ENCODE measurements at places on chromosomes 7 and 10. TPM values are rescaled to one million over a fixed set of nuclear protein-coding genes. Genes with fewer than 3 reads are reported as not detected.

GRCh38 chr7:131042269-131043160 is 285.2 kb upstream of the MKLN1 start:
- DNase-seq = no peak

The IL6 gene
- total RNA-seq = 0.12 TPM

DNA sequence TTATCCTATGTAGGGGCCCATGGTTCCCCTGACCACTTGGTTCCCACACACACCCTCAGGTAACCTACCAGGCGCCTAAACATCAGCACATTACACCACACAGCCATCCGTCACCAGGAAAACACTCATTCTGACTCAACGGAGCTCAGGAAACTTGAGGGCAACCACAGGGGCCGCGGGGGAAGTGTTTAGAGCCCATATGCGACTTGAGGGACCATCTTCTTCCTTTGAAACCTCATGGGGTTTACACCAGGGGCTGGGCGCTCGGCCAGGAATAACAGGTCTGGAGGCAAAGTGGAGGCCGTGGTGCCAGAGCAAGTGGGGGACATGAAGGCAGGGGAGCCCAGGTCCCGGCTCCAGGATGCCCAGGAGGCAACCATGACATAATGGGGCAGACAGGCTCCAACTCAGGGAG is 1.5 kb downstream of the STX1A start:
- DNase-seq = peak; percentile 98

The FOXI2 gene
- not detected for total RNA-seq

GRCh38 chr7:84043661-84044191 is 150.9 kb downstream of the SEMA3A start:
- DNase-seq = no peak

The RPEL1 gene
- 0.17 TPM for total RNA-seq

The CDHR1 gene
- not detected for total RNA-seq

The OR13A1 gene
- total RNA-seq = not detected

- no peak for DNase-seq
These were observed 441.4 kb upstream of the FOXK1 start for GRCh38 chr7:4240520-4241303.

GRCh38 chr7:36764929-36765328 is 40.6 kb upstream of the AOAH start:
- DNase-seq = no peak

The SHTN1 gene
- 7.7 TPM for total RNA-seq

GRCh38 chr7:139542308-139543151 is 19.0 kb downstream of the CLEC2L start:
- DNase-seq = no peak

DNA sequence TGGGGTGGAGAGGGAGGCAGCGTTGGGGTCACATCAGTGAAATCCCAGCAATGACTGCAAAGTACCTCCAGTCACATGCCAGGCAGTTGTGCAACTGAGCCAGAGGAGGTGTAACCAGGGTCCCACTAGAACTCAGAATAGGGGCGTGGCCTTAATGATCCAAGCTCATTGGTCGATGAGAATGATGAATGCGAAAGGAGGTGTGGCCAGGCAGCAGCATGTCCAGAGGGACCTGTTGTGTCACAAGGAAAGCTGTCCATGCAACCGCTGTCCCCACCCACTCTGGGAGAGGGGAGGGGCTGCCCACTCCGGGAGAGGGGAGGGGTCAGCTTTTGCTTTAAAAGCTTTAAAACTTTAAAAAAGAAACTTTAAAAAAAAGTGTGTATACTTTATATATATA is 25.3 kb upstream of the MTPAP start:
- no peak for DNase-seq

DNA sequence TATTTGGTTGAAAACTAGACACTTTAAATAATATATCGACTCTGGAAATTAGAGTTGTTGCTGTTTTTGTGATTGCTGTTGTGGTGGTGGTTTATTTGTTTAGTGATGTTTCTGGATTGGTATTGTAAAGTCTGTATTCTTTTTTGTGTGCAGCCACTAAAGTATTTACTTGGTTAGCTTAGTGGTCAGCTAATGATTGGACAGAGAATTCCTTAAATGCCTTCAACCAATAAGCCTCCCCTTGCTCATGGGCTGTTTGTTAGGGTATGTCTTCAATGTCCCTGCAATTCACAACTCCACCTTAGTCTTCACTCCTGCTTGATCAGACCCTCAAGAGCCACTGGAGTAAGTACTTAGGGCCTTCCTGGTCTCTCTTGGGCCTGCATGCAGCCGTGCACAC is 71.0 kb downstream of the PAXIP1 start:
- no peak for DNase-seq

DNA sequence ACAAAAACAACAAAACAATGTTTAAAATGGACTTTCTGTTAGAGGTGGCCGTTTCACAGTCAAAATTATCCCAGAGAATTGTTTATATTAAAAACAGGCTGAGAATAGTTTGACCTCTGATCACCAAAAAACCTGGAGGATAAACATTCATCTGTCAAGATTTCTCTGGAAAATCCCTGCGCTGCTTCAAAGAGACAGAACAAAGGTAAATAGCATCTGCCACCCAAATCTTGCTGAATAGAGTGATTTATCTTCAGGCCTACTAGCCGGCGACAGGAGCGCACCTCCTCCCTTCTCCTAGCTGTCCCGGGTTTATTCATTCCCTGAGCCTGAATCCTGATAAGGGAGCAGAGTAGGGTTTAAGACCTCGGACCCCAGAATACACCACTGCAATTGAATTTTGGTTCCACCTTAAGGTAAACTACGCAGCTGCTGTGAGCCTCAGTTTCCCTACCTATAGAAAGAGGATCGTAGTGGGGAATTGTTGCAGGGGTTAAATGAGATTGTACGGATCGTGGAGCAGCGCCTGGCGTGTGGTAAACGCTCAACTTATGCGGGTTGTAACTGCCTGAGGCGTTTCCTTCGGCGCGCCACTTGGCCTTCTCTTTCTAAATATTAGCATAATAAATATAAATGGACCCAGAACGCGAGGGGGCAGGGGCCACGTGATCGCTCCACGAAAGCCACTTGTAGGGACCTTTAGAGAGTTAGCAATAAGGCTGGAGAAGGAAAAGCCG is 498 bp upstream of the ST7 start:
- DNase-seq = peak; percentile 31

DNA sequence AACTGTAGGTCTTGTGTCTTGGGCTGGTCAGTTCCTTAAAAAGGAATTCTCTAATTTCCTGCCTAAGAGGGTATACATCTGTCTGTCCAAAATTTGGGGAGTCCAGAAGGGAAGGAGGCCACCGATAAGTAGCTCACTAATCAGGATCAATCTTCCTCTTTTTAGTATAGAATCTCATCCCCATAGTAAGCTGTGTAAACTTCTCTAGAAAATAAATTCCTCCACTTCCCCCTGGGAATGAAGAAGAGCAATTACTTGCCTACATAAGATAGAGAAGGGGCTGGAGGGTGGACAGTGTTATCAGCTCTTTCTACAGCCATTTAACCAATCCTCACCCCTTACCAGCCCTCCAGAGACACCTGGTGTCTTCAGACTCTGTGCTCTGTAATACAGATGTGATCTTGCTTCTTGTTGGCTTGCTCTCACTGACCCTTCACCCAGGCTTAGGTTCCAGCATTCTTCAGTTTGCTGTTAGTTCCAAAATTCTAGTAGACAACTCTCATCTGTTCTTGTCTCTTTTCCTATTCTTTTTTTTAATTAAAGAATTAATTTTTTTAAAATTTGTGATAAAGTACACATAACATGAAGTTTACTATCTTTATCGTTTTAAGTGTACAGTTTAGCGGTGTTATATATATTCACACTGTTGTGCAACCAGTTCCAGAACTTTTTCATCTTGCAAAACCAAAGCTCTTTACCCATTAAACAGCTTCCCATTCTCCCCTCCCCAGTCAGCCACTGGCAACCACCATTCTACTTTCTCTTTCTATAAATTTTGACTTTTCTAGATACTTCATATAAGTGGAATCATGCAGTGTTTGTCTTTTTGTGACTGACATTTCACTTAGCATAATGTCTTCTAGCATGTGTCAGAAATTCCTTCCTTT is 6.5 kb upstream of the PRKAR2B start:
- DNase-seq = no peak

DNA sequence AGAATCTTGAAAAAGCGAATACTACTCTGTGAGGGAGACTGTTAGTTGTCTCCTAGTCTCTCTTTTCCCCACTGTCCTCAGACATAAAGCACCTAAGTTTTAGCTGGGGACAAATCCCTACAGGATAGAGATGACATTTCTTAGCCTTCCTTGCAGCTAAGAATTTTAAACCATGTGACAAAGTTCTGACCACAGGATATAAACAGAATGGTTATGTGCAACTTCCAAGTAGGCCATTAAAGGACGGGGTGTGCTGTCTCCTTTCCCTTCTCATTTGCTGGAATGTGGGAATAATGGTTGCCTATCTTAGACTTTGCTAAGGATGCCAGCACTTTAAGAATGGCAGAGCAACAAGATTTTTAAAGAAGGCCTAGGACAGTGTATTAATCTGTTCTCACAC is 74.9 kb upstream of the PRPS1L1 start:
- no peak for DNase-seq
